ENCODE measurements at places on chromosomes 11 and 22.
A peak's percentile ranks its signal among the peaks of the same experiment; 100 is the strongest.

DNA sequence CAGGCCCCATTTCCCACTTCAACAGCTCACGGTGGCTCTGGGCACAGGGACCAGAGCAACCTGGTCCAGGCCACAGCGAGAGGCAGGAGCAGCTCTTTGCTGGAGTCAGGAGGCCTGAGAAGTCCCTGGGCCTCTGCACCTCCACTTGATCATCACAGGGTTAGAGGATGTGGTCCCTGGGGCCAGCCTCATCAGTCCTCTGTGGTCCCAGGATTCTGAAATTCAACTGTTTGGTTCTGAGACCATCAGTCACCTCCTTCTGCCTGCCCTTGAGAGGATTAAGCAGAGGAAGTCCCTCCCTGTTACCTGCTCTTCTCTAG lies 24.9 kb upstream of the CBX7 start:
- no peak for DNase-seq

DNA sequence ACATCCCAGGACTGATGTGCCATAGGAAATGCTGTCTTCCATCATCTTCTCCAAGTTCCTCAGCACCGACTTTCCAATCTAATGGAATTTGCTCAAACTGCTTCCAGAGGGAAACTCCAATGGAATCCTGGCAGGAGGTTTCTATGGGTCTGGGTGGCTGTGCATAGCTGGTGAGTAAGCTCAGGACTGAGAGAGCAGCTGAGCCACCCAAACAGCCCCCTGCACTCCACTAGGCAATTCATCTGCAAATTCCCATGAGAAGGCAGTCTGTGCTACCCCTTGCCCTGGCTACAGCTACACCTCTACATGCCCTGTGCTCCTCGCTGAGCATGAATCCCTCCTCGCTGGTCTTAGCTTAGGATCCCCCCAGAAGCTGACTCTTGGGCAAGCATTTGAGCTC lies 127.9 kb upstream of the CSNK2A3 start:
- DNase-seq: no peak

DNA sequence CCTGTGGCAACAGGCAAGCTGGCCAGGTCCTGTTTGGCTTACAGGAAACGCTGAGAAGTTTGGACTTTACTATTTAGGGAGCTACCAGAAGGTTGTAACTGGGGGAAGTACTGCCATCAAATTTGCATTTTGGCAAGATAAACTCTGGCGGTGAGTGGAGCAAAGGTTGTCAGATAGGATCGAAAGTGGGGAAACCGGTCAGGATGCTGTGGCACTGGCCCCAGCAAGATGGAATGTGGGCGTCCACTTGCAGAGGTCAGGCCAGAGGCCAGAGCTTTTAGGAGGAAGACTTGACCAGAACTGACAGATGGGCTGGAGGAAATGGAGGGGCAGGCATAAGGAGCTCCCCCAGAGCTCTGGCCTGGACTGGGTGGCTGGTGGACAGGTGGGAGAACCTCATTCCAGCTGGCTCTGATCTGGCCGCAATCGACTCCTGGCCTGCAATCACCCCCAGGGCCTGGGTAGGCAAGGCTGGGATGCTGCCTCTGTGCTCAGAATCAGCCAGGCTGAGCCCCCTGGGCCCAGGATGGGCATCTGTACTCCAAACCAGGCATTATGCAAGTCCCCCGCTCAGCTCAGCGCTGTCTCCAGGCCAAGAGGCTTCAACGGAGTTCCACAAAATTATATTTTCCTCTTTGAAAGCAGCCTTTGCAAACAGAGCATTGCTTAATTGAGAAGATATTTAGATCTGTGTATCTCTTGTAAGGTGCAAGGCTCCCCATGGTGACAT lies 178.3 kb upstream of the NECTIN1 start:
- no peak for DNase-seq

GRCh38 chr22:46774253-46774979 lies 12.0 kb downstream of the TBC1D22A start:
- DNase-seq: no peak

- DNase-seq: no peak
Measured at GRCh38 chr11:103488031-103488461, 378.8 kb downstream of the DYNC2H1 start.

DNA sequence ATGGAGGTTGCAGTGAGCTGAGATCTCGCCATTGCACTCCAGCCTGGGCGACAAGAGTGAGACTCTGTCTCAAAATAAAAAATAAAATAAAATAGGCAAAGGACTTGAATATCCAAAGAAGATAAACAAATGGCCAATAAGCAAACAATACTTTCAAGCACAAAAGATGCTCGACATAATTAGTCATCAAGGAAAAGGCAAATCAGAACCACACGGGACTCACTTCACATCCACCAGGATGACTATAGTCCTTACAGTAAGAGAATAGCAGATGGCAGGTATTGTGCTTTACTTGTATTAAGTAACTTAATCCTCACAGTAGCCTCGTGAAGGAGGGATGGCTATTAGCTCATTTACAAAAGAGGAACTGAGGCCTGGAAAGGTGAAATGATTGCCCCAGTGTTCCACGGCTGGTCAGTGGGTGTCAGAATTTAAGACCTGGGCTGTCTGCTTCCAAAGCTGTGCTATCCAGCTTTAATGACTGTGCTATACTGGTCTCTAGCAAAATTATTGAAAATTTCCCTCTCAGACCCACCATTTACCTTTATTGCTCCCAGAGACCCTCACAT lies 40.2 kb upstream of the RBFOX2 start:
- no peak for DNase-seq

GRCh38 chr22:44939451-44939850 lies 70.4 kb downstream of the PHF21B start:
- DNase-seq: no peak

GRCh38 chr22:28417431-28417830 lies 262.2 kb downstream of the TTC28 start:
- no peak for DNase-seq

DNA sequence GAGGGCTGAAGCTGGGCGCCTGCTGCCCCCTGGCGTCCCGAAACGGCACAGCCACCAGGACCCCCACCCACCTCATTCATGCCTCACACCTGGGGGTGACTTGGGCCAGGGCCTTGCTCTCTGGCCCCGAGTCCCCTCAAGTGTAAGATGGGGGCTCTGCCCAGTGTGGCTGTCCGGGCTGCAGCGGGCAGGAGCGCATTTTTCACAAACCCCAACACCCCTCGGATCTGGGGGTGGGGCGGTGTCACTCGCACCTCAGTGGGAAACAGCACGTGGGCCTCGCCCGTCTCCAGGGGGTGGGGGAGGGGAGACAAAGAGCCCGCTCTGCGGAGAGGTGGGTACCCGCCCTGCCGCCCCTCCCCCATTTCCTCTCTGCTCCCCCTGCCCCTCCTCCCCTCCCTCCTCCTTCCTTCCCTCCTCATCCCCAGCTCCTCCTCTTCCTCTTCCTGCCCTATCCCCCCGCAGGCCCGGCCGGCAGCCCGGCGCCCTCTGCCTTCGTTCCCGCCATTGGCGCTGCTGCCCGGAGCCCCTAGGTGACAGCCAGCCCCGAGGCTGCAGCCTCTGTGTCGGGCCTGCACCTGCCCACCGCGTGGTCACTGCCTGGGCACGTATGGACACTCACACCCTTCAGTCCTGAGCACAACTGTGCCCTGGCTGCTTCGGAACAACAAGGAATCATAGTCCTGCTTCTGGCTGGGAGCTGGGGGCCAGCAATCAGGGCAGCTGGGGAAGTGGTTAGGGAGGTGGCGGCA lies 6.8 kb upstream of the CDKN1C start:
- peak; percentile 48 for DNase-seq

DNA sequence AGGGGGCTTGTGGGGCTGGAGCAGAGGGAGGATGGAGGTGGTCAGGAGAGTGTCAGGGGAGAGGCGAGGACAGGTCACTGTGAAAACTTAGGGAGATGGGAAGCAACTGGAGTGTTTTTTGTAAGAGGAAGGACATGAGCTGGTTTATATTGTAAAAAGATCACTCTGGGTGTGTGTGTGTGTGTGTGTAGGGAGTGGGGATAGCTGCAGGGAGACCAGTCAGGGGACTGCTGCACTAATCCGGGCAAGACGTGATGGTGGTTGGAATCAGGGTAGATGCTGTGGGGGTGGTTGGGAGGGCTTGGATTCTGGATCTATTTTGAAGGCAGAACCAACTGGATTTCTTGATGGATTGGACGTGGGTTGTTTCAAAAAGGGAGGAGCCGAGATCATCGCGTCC lies 11.3 kb upstream of the SYT7 start:
- DNase-seq: no peak

DNA sequence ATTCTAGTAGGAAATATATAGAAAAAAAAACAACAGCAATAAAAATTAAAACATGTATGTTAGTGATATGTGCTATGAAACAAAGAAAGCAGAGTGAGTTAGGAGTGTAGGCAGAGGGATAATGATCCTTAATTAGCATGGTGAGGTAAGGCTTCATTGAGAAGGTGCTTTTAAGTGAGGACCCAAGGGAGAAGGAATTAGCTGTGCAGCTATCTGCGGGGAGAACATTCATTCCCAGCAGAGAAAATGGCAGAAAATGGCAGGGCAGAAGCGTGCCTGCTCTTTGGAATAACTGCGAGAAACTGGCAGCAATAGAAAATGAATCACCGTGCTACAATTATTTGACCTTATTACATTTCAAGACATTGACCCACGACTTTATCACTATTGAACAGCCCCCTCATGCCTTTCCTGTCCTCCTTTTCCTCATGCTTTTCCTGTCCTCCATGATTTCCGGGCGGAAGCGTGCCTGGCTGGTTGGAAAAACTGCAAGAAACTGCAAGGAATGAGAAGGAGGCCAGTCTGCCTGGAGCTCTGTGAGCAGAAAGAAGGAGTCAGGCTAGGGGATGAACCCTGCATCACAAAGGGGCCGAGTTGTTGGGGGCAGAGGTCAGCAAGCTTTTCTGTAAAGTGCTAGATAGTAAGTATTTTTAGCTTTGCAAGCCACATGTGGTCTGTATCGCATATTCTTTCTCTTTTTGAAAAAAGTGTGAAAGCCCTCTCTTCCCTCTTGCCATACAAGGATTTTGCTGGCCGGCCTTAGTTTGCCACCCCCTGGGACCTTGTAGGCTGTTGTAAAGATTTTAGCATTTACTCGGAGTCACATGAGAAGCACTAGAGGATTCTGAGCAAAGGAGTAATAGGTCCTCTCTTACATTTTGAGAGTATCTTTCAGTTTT lies 37.1 kb upstream of the SWAP70 start:
- DNase-seq: no peak

DNA sequence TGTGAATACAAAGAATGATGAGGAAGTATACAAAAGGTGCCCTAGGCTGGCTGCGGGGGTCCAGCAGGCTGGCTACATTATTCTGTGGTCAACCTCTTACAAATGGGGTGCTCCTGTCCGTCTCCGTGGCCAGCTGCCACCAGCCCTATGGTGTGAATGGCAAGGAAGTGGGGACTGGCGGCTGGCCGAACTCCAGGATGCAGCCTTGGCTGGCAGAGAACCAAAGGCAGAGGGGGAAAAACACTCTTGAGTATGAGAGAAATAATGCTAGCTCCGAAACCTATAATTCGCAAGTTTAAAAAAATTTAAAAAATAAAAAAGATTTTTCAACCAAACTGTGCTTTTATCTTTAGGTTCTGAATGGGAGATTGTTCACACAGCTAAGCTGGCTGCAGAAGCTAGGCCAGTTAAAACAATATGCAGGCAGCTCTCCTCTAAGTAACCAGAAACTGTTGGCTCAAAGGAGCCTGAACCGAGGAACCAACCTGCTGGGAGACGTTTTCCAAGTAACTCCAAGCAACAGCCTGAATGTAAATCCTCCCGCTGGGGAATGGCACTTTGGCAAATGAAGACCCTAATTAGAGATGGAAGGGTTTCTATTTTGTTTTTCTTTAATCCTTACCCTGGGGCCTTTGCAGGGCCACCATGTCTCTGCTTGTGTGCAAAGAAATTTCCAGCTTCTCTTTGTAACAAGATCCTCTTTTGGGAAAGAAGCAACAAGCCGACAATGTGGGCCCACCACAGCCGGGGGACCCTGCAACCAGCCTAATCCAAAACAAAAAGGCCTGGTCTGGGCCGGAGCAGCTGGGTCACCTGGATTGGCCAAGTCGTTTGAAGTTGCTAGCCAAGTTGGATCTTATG lies 50.2 kb downstream of the C22orf31 start:
- DNase-seq: peak; percentile 28

DNA sequence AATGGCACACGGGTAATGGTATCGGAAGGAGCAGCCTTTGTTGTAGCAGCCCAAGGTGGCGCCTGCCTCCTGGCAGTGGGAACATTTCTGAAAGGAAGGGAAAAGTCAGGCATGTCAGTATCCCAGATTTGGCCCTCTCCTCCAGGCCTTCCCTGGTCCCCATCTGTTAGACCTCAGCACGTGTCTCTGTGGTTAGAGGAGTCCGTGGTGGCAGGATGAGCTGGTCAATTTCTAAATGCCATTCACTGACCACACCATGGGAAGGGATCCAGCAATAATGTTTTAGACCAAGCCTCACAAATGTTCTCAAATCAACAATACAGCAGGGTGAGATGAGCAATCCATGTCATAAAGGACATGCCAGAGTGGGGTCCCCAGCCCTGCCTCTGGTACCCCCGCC lies 49.0 kb upstream of the CYP2D6 start:
- DNase-seq: no peak

DNA sequence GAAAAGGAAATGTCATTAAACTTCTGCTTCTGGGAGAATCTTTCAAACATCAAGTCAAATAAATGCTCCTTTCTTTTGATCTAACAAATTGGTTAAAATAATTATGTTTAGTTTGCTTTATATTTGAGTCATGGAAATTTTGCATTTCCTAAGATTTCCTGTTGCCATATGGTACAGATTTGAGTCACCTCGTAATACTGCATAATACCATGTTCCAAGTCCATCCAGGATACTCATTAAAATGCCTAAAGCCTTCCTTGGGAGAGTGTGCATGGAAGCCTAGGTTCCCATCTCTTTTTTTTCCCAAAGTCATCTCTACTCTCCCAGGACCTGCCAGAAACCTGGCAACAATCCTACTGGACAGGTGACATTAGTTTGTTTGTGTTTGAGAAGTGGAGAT lies 4.2 kb downstream of the OR9I1 start:
- DNase-seq: no peak

GRCh38 chr22:43017525-43018460 lies 2.8 kb upstream of the PACSIN2 start:
- DNase-seq: no peak

GRCh38 chr11:64526346-64526745 lies 64.7 kb upstream of the SLC22A12 start:
- DNase-seq: no peak

- DNase-seq: no peak
Measured at GRCh38 chr11:134581121-134581626, 169.1 kb upstream of the B3GAT1 start.

- DNase-seq: no peak
Measured at GRCh38 chr11:35192347-35192746, 53.4 kb downstream of the CD44 start.

- no peak for DNase-seq
Measured at GRCh38 chr11:92793189-92793588, 176.3 kb upstream of the MTNR1B start.

DNA sequence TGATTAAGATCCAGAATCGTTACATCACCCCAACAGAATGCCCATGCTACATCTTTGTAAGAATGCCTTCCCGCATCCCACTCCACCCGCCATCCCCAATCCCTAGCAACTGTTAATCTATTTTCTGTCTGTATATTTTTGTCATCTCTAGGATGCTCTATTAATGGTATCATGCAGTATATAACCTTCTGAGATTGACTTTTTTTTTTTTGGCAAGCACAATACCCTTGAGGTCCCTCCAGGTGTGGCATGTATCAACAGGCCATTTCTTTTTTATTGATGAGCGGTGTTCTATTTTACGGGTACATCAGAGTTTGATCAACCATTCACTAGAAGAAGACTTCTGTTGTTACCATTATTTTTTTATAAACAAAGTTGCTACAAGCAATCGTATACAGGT lies 30.2 kb upstream of the SCN3B start:
- no peak for DNase-seq

- no peak for DNase-seq
Measured at GRCh38 chr11:14852571-14853177, 39.4 kb downstream of the CYP2R1 start.

Measured in DMS79 (cell line).